ENCODE measurements at places on chromosomes 4 and X.

DNA sequence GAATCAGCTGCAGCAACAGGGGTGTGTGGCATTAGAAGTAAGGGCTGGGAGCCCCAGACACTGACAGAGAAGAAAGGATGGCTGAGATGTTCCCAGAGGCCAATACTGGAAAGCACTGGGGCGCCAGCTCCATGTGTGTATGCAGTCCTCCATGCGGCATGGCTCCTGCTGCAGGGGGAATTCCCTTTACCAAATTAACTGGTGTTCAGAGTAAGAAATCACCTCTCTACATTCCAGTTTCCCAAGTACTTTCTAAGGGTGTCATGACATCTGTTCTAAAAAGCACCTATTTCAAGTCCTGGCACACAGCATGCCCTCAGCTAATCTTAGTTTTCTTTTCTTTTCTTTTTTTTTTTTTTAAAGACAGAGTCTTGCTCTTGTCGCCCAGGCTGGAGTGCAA, 98.0 kb downstream of the MAML3 start:
- no peak for DNase-seq

GRCh38 chr4:59195839-59196238, 2004.3 kb upstream of the ADGRL3 start:
- no peak for DNase-seq

- DNase-seq = no peak
Observed at GRCh38 chr4:39729557-39729956, 31.6 kb downstream of the UBE2K start.

- DNase-seq = peak; percentile 39
Observed at GRCh38 chr4:36351082-36351666, 69.8 kb downstream of the DTHD1 start.

DNA sequence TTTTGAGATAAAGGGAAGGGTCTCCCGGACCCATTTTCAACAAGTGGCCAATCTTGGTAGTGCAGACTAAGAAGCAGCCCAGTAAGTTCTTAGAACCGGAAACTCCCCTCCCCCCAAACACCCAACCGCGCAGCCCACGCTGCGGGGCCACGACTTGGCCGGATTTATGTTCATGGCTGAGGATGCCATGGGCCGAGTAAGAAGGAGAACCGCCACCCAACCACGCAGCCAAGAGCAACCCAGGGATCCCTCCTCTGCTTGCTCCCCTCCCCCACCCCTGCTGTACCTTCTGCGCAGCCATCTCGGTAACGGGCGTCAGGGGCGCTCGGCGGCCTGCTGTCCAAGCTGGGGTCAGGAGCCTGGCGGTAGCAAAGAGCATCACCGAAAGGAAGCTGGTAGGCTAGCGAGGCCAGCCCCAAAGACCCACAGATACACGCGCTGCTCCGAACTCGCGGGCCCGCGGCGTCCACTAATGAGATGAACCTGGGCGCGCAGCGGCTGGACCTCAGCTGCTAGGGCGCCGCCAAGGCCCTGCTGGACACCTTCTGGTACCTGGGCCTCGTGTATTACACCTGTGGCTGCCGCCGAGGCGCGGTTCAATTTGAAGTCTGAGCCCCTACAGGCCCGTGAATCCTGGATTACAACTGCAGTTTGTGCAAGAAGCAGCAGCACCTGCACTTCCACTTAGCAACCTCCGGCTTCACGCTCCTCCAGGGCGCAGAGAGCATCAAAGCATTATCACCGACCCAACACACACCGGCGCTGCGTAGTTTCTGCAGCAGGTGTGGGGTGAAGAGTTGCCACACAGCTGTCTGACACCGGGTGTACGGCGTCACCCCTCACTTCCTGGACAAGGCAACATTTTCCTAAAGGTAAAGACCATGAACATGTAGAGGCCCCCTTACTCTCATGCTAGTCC, 63.4 kb downstream of the NUDT10 start:
- peak; percentile 35 for DNase-seq

DNA sequence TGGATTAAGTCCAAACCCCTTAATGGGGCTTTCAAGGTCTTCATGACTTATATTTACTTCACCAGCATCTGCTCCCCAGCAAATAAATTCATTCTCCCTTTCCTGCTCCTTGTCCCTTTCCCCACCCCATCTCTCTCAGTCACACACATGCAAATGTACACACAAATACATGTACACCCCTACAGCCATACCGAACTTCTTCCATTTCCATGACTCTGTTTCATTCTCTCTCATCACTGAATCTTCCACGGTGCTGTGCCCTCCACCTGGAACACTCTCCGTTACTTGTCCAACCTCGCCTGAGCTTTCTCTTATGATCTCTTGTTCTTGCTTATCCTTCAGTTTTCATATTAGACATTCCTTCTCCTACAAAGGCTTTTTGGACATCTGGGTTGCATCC, 22.0 kb upstream of the RPA4 start:
- DNase-seq = no peak

GRCh38 chrX:37975421-37975820, 30.9 kb upstream of the SYTL5 start:
- DNase-seq = no peak

GRCh38 chr4:101279377-101279871, 67.9 kb downstream of the PPP3CA start:
- peak; percentile 48 for DNase-seq

DNA sequence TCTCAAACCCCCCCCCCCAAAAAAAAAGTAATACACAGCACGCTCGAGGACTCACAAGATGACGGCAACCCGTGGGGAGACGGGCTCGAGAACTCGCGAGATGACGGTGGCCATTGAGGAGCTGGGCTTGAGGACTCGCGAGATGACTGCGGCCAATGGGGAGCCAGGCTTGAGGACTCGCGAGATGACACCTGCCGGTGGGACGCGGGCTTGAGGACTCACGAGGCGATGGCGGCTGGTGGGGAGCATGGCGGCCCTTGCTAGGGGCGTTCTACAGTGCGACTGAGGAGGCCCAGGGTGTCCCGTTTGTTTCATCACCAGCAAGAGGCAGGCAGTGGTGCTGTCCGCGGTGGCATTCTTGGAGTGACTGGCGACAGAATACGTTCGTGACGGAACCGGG, 172.4 kb upstream of the MAGEB16 start:
- no peak for DNase-seq

GRCh38 chrX:120365968-120366367, 4.1 kb downstream of the ATP1B4 start:
- no peak for DNase-seq

DNA sequence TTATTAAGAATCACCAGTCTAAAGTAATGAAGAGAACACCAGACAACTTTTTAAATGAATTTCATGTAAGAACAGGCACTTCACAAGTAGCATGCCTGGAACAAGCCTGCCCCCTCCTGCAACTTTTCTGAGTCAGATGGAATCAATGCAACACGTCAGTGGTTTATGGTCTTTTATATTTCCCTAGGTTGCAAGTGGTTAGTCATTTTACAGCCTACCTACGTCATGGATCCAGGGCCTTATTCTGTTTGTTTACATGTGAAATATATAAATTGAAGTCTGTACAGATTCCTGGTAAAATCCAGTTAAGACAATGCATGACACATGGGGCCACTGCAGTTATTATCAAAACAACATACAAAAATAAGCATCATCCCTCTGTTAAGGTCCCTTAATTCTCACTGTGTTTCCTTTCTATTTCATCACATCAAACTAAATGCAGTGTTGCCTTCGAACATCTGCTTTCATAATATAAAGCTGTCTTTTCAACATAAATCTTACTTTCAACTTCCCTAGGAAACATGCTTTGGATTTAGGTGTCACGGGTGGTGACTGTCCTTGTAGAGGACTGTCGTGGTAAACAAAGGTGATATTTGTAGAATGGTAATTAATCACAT, 309.3 kb downstream of the FRMPD4 start:
- no peak for DNase-seq

DNA sequence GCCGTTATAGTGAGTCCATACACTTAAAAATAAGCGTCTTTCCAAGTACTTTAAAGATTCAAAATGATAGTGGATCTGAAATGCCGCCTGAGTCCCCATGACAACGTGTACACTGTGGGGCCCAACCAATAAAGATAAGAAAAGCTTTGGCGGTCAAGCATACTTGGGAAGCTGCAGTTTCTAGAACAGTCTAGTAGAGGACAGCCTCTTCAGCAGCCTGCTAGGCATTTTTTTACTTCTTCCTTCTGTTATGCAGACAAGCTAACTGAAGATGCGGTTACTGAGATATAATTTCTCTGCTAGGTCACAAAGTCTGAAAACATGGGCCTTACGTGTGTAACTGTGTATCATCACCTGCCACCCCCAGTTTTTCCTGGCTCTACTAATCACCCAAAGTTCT, 402 bp upstream of the UPRT start:
- no peak for DNase-seq

GRCh38 chrX:64642482-64642881, 247.2 kb upstream of the MTMR8 start:
- no peak for DNase-seq

DNA sequence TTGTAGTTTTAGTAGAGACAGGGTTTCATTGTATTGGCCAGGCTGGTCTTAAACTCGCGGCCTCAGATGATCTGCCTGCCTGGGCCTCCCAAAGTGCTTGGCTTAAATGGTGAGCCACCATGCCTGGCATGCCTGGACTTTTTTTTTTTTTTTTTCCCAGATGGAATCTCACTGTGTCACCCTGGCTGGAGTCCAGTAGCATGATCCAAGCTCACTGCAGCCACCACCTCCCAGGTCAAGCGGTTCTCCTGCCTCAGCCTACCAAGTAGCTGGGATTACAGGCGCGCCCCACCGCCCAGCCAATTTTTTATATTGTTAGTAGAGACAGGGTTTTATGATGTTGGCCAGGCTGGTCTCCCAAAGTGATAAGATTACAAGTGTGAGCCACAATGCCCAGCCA, 8.4 kb downstream of the UBE2K start:
- DNase-seq = peak; percentile 57

DNA sequence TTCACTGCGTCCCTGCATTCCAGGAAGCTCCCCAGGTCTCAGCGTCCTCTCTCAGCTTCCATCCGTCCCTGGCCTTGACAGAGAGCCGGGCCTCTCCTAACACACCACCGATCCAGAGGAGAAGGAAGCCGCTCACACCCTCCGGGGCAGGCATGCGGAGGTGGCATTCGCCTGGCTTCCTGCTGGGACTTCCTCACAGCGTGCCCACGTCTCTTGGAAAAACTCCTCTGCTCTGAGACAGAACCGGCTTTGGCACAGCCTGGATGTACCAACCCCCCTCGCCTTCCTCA, 3.2 kb downstream of the CTAG2 start:
- DNase-seq = no peak

- DNase-seq = no peak
Observed at GRCh38 chr4:85573270-85573669, 98.3 kb downstream of the ARHGAP24 start.

GRCh38 chr4:77052352-77052751, 23.4 kb downstream of the CCNI start:
- DNase-seq = peak; percentile 68

- DNase-seq = no peak
Observed at GRCh38 chr4:166078383-166078782, 205.3 kb downstream of the TLL1 start.

GRCh38 chr4:680928-681645, 6.7 kb downstream of the MYL5 start:
- DNase-seq = peak; percentile 91

- DNase-seq = no peak
Observed at GRCh38 chrX:17662391-17662790, 74.9 kb upstream of the SCML1 start.

DNA sequence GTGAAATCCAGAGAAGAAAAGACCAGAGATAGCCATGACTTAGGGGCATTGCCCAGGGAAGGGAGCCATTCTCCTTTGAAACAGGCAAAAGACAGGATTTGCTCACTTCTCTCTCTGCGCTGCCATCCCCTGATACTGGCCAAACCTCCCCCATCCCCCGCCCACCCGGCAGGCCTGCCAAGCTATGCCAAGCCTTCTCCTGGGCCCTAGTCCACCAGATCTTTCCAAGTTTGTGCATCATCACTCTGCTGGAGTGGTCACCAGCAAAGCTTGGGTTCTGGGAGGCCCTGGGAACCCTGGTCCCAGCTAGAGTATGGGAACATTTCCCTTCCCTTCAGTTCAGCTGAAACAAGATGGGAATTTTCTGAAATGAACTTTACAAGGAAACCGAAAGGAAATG, 18.4 kb downstream of the EFNB1 start:
- DNase-seq = no peak

DNA sequence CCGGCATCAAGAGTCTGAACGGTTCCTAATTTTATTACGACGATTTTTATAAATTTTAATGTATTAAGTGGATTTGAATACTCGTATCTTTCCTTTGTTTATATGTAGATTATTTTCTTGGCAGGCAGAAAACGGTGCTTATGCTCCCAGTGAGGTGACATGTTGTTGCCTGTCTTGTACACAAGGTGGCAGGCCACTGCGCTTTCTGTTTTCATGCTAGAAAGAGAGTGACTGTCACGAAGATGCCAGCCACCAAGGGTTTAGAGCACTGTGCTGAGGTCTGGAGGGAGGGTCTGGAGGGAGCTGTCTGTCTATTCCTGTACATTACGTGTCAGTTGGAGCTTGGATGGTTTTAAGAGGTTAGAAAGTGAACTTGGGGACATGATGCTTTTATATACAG, 87.7 kb downstream of the SHROOM2 start:
- DNase-seq = peak; percentile 36

- DNase-seq = no peak
Observed at GRCh38 chrX:1248331-1249061, 20.1 kb upstream of the CSF2RA start.

- DNase-seq = peak; percentile 66
Observed at GRCh38 chr4:115851918-115852766, 738.7 kb upstream of the NDST4 start.

DNA sequence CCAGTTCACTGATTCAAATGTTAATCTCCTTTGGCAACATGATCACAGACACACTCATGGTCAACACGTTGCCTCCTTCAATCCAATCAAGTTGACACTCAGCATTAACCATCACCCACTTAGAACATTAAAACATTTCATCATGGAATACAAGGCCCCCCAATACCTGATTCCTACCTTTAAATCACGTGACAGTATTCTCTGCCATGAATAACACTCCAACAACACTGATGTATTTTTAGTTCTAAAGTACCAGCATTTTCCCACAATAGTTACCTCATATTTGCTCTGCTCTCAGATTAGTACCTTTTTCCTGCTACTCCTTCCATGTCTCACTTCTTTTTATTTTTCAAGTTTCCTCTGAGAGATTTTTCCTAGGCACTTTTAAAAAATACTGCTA, 19.6 kb downstream of the IL13RA2 start:
- no peak for DNase-seq

Measured in BE2C (cell line).